Vein endothelial cell (primary cell): ENCODE measurements at places on chromosomes 5 and 9. TPM values are rescaled to one million over a fixed set of nuclear protein-coding genes. Genes with fewer than 3 reads are reported as not detected.

WWC1 gene
- 0.48 TPM in 1 of 2 replicates, not detected in the other for total RNA-seq

NIPAL4 gene
- total RNA-seq = not detected in 2 replicates

COL15A1 gene
- total RNA-seq = 1.6 and 5.2 TPM in 2 replicates

PCSK1 gene
- 2.3 and 8.2 TPM in 2 replicates for total RNA-seq

HMMR gene
- total RNA-seq = 11.8 and 21.0 TPM in 2 replicates

FRMPD1 gene
- total RNA-seq = not detected in 2 replicates

TCF7 gene
- total RNA-seq = 0.29 and 0.33 TPM in 2 replicates

KIF24 gene
- 2.0 and 3.7 TPM in 2 replicates for total RNA-seq

SMIM33 gene
- not detected in 2 replicates for total RNA-seq

KIF2A gene
- total RNA-seq = 85.6 and 113 TPM in 2 replicates

PSAT1 gene
- total RNA-seq = 30.4 and 36.6 TPM in 2 replicates

MEF2C gene
- 57.5 and 88.1 TPM in 2 replicates for total RNA-seq

SPATA31D3 gene
- total RNA-seq = not detected in 2 replicates

CDC20B gene
- under 0.01 and 0.19 TPM in 2 replicates for total RNA-seq

PCAT7 gene
- not detected in 2 replicates for total RNA-seq

PLPP7 gene
- 2.6 and 4.3 TPM in 2 replicates for total RNA-seq

FGFR4 gene
- 2.3 and 4.6 TPM in 2 replicates for total RNA-seq

ORM2 gene
- not detected in 2 replicates for total RNA-seq

ZNF782 gene
- 5.7 and 5.9 TPM in 2 replicates for total RNA-seq
